ENCODE measurements at places on chromosomes 4 and X. TPM values are rescaled to one million over a fixed set of nuclear protein-coding genes. Genes with fewer than 3 reads are reported as not detected.

DNA sequence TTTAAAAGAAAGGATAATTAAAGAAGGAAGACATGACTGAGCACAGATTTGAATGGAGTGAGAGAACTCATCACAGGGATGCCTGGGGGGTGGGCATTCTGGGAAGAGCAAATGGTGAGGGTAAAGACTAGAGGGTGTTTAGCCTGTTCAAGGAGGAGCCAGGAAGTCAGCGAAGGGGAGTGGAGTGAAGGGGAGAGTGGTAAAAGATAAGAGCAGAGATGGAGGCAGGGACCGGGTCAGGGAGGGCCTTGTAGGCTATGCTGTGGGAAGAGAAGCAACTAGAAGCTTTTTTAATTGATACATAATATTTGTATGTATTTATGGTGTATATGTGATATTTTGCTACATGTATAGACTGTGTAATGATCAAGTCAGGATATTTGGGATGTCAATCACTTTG is 2.2 kb upstream of the VGLL1 start:
- H3K27ac ChIP-seq = no peak overlapping the region
- no peak overlapping the region for H3K4me3 ChIP-seq
- DNase-seq = no peak
- no peaks in the 10 kb centered on the region for H3K36me3 ChIP-seq
- H3K27me3 ChIP-seq = no peaks in the 10 kb centered on the region

DNA sequence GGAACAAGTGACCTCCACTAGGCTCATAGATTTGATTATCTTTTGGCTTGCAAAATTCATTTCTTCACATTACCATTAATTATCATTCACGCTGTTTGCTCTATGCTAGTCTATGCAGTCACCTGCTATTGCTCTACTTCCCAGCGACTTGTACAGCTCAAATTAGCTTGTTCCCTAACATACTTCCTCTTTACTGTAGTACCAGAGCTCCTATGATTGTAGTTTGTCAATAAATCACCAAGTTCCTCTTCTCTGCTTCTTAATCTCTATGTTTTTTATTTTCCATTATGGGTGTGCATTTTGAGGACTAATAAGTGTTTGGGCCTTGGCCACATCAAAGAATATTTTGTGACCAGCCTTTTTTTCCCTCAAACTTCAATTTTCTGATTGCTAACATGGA is 6.2 kb upstream of the GSPT2 start:
- H3K27me3 ChIP-seq = no peaks in the 10 kb centered on the region
- H3K36me3 ChIP-seq = no peaks in the 10 kb centered on the region
- no peak overlapping the region for H3K4me3 ChIP-seq

- no peaks in the 10 kb centered on the region for H3K27me3 ChIP-seq
- H3K27ac ChIP-seq = no peak overlapping the region
- H3K4me1 ChIP-seq = peaks cover 8% of the 10 kb centered on the region
- DNase-seq = no peak
These were observed 5.8 kb downstream of the TBC1D19 start for GRCh38 chr4:26589705-26590104.

Gene PPP4R3C
- not detected for total RNA-seq
